ENCODE measurements at places on chromosomes 1 and 21.
A peak's percentile ranks its signal among the peaks of the same experiment; 100 is the strongest.

DNA sequence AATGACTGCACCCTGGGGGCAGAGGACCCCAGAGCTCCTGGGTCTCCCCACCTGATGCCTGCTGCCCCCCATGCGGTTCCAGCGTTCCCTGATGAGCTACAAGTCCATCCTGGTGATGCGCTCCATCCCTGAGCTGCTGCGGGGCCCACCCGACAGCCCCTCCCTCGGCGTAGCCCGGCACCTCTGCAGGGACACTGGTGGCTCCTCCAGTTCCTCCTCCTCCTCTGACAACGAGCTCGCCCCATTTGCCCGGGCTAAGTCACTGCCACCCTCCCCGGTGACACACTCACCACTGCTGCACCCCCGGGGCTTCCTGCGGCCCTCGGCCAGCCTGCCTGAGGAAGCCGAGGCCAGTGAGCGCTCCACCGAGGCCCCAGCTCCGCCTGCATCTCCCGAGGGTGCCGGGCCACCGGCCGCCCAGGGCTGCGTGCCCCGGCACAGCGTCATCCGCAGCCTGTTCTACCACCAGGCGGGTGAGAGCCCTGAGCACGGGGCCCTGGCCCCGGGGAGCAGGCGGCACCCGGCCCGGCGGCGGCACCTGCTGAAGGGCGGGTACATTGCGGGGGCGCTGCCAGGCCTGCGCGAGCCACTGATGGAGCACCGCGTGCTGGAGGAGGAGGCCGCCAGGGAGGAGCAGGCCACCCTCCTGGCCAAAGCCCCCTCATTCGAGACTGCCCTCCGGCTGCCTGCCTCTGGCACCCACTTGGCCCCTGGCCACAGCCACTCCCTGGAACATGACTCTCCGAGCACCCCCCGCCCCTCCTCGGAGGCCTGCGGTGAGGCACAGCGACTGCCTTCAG, 35.5 kb downstream of the TRIM11 start:
- no peak for DNase-seq

DNA sequence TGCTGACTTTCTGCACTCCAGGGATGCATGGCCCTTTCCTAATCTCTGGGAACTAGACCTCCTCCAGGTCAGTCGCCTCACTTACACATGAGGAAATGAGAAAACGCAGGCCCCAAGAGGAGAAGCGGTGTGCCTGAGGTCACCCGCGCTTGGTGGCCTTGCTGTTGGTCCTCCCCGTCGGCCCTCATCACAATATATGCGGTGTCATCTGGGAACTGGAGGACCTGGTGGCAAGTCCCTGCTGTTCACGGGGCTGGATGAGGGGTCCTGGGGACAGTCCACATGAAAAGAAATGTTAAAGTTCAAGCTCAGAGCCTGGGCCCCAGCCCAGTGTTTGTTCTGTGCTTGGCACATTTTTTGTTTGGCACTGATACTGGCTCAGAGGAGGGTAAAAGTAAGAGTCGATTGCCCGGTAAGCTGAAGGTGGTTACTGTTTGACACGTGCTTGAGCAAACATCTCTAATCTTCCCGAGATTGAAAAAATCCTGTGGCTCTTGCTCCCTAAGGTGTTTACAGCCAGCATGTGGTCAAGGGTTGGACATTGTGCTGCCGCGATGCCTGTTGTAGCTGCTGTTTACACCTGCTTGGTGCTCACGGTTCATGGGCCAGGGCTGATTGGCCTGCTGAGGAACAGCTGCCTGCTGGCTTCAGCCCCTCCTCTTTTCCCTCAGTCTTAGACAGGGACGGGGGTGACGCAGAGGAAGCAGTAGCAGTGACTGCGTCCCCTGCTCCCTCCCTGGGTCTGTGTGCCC, 5.2 kb downstream of the COQ8A start:
- peak; percentile 76 for DNase-seq

- no peak for DNase-seq
Measured at GRCh38 chr1:26300578-26301275, 5.7 kb downstream of the UBXN11 start.

- no peak for DNase-seq
Measured at GRCh38 chr1:42392255-42392654, 11.7 kb downstream of the RIMKLA start.

DNA sequence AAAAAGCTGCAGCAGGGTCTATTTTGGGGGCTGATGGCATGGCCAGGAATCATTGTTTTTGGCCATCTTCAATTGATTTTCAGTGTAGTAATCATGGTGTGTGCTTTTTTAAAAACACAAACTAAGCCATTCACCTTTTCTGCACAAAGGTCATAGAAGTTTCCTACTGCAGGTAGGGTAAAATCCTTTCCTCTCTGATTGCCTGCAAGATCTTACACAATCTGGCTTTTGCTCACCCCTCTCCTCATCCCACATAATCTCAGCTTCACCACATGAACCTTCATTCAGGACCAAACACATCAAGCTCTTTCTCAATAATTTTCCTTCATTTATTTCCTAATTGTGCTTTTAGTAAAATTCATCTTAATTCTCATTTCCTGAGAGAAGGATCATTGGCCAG, 38.3 kb upstream of the GBP5 start:
- DNase-seq = no peak

DNA sequence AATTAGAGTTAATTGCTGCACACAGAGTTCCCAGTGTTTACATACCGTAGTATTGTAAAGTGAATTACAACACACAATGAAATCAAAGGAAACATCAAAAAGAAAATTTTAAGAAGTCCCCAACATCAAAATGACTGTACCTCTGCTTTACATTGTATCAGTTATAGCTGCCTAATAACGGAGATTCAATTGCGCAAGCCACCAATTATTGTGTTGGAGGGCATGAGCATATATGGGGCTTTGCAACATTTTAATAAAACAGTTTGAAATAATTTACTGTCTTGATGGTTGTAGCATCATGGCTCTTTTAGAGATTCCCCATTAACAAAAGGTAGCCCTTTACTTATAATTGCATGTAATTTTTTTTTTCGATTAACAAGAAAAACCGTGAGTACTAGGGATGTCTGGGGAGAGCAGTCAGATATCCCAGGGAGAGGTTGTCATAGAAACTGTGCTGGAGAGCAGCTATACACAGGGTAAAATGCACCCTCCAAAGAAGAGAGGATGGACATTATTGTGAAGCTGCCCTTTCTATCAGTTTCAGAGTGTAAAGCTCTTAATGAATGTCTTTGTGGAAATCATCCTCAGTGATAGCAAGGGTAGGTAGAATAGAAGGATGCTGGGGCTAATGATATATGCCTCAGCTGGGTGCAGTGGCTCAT, 55.9 kb upstream of the BTG3 start:
- DNase-seq = no peak

All from myocyte (in vitro differentiated cells).